ENCODE measurements at places on chromosomes 2 and 18.

DNA sequence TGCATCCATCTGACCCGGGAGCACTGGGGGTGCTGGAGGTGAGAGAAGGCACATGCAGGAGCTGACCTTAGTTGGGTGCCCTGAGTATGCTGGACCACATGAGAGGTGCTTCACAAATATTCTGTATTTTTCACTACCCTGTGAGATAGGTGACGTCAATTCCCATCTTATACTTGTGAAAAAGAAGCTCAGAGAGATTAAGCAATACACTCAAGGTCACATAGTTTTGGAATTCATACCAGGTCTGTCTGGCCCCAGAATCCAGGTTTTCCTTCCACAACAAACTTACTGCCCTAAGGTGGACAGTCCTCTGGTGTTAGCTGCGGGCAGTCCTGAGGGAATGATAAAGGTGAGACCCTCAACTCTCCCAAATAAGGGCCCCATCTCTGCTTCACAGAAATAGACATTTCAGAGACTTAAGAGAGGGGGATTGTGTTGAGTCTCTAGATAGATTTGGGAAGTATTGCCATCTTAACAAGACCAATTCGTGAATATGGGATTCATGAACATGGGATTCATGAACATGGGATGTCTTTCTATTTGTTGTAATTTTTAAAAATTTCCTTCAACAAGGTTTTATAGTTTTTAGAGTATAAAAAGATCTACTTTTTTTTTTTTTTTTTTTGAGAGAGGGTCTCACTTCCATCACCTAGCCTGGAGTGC lies 64.0 kb upstream of the SMAD7 start:
- DNase-seq: no peak

- no peak for DNase-seq
These were observed 128.1 kb upstream of the MYCN start for GRCh38 chr2:15812187-15812780.

- no peak for DNase-seq
These were observed 220.2 kb downstream of the SRBD1 start for GRCh38 chr2:45390861-45391260.

DNA sequence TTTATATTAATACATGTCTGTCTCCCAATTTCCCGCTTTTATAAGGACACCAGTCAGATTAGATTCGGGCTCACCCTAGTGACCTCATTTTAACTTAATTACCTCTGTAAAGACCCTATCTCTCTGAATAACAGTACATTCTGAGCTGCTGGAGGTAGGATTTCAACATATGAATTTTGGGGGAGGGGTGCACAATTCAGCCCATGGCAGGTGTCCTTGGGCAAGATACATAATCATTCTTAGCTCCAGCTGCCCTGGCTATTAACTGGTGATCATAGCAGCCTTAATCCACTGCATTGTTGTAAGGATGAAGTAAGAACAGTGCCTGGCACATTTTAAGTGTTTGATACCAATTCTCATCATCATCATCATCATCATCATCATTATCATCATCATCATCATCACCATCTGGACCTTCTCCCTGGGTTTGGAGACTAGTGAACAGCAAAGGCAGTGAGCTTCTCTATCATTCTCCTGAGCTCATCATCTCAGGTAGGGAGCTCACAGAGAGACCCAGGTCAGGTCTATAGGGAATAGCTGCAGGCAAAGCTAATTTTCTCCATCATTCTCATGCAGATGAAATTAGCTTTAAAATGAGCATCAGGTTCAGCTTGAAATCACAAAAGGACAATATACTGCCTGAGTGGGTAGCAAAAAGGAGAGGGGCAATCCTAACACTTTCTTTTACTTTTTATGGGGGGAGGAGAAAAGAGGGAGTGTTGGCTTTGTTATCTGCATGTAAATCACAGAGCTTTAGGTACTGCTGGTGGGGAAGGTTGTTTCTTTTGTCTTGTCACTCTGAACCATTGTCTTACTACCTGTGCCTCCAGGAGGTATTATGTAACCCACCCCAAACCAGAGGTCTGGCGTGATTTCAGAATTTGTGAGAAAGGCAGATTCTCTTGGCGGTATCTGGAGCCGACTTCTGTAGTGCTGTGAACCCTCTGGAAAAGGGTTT lies 125.5 kb upstream of the SPRED2 start:
- DNase-seq: no peak

GRCh38 chr2:215910180-215910579 lies 103.2 kb downstream of the MREG start:
- no peak for DNase-seq

DNA sequence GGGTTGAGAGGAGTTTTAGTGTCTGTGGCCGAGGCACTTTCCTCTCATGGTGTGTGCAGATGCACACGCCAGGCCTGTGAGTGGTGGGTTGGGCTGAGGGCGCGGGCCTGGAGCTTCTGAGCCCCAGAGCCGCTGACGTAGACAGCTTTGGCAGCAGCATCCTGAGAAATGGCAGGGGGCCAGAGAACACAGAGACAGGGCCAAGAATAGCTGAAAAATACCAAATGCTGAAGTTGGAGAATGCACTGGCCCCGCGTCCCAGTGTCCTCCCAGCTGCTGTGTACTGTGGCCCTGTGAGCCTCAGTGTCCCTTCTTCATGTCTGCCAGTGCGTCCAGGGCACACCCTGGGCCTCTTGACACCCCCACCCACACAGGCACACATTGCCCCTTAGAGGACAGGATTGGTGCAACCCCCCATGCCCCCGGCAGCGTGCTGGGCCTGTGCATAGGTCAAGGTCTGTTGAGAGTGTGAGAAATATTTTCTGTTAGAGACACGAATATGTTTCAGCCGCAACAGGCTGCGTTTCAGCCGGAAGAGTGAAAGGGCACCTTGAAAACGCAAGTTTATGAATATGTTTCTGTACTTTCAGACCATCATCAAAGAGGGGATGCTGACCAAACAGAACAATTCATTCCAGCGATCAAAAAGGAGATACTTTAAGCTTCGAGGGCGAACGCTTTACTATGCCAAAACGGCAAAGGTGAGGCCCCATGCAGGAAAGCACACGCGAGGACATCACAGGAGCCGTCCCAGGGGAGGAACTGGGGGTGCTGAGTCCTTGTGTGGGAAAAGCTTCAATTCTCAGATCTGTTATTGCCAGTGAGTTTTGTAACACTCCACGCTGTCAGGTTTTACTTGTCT lies 33.6 kb downstream of the DGKD start:
- DNase-seq: no peak

GRCh38 chr2:147390475-147390874 lies 454.4 kb upstream of the ACVR2A start:
- no peak for DNase-seq

DNA sequence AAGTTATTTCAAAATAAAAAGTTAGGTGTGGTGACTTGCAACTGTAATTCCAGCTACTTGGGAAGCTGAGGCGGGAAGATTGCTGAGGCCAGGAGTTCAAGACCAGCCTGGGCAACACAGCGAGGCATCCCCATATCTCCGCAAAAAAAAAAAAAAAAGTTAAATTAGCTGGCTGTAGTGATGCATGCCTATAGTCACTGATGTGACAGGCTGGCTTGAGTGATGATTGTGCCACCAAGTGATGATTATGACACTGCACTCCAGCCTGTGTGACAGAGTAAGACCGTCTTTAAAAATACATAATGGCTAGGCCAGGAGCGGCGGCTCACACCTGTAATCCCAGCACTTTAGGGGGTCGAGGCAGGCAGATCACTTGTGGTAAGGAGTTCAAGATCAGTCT lies 11.5 kb downstream of the SMPD4 start:
- no peak for DNase-seq

DNA sequence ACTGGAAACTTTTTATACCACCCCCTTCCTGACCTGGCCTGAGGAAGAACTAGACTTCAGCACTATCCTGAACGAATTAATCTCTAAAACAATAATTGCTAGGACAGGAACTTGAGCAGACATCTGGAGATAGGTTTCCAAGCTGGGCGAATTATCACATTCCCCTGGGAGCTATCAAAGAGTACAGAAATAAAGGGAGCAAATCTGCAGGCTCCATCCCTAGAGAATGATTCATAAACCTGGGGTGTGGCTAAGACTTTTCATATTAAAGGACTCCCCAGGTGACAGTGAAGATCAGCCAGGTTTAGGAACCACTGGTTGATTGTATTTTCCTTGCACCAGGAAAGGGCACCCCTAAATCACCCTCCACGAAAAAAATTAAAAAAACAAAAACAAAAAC lies 105.6 kb upstream of the NOL4 start:
- DNase-seq: no peak

DNA sequence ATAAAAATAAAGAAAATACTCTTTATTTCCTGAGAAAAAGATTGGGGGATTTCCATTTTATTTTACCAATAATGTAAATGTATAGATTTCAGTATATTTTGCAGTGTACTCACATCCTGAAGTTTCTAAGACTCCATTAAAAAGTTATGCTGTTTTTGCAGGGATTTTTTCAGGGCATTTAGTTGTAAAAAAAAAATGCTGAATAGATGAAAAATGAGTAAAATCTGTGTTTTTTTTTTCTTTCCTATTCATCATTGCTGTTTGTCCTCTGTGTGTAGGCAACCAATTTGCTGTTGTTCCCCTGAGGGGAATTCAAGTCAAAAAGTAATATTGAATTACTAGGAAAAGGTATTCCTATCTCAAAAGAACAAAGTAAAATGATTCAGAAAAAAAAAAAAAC lies 66.3 kb downstream of the MEIS1 start:
- no peak for DNase-seq

DNA sequence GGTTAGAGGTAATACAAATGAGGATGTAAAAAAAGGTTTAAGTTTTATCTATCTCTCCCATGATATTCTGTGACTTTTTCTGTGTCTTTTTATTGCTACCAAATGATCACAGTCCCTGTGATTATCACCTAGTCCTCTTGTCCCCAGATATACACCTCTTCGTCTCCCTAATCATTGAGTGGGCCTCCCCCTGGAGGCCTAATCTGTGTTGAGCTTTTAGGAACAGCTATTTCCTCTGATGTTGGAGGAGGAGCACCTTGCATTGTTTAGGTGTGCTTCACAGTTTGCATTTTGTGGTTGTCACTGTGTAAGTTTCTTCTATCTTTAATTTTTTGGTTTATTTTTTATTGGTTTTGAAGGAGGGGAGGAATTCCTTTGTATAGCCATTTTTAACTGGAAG lies 33.3 kb downstream of the CCDC85A start:
- no peak for DNase-seq

GRCh38 chr2:41933585-41934320 lies 114.1 kb upstream of the PKDCC start:
- DNase-seq: no peak

- no peak for DNase-seq
These were observed 78.3 kb downstream of the HDAC4 start for GRCh38 chr2:239322416-239323086.

DNA sequence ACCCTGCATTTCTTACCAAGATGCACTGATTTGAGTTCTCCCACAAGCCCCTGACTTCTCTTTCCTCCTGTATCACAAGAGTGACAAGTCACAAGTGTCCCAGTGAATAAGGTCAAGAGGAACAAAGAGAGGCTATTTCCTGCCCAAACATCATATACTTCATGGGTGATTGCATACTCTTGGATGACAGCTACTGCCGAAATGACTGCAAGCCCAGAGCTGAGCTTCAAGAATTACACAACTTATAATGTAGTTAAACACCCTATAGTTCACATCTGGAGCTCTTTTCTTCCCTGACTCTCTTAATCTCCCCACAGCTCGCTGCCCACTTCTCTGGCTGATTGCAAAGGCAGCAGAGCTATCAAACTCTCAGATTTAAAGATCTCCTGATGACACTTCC lies 289.7 kb upstream of the PARD3B start:
- no peak for DNase-seq

- DNase-seq: no peak
These were observed 135.1 kb downstream of the ACTR3 start for GRCh38 chr2:114025030-114025429.

- DNase-seq: no peak
These were observed 24.0 kb downstream of the LYPD6B start for GRCh38 chr2:149062531-149062930.

DNA sequence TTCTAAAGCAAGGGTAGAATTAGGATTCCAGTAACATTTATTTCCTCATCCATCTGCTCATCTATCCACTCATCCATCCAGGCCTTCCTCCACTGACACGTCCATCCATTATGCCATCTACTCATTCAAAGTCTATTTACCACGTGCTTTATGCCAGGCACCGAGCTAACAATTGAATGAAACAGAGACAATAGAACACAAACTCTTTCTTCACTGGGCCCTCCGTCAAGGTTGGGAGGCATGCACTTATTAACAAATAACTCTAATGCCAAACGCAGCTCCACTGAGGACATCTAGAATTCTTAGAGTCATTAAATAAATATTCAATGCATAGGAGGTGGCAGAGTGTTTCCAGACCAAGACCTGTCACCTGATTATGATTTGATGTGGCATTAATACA lies 262.7 kb downstream of the CYRIA start:
- no peak for DNase-seq

- DNase-seq: no peak
These were observed 63.6 kb downstream of the CERS6 start for GRCh38 chr2:168519534-168520308.

- DNase-seq: no peak
These were observed 56.9 kb downstream of the RRM2 start for GRCh38 chr2:10179422-10179821.

DNA sequence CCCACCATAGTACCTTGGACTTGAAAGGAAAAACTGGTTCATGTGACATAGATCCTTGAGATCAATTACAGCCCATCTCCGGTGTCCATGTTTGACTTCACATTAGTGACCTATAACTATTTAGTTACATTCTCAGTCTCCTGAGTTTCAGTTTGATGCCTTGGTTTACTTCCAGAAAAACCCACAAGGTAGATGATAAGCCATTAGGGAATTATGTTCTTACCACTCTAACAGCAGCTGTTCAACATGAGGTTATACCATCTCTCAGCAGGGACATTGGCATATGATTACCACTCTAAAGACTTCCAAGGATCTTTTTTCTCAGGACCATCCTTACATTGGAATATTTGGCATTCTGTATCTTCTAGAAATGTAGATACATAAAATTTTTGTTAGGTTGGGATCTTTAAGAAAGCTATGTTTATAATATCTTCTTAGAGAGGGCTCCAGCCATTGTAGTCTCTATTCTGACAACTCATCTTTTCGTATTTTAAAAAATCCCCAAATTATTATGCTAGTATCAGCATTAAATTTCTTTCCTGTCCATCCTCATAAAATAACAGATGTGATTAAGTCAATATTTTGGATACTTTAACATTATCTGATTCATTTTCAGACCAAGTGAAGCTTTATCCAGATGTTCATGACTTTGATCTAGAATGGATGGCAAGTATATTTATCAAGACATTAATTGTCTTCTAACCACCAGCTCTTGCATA lies 258.9 kb downstream of the RDH14 start:
- no peak for DNase-seq

DNA sequence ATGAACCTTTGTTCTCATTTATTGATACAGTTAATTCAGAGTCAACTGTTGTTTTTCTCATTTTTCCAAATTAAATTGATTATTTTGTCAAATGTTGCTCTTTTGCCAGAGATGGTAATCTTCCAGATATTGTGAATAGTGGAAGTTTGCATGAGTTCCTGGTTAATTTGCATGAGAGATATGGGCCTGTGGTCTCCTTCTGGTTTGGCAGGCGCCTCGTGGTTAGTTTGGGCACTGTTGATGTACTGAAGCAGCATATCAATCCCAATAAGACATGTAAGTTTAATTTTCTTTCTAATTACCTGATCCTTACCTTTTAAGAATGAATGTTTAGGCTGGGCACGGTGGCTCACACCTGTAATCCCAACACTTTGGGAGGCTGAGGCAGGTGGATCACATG lies 7.8 kb downstream of the CYP20A1 start:
- no peak for DNase-seq

- DNase-seq: no peak
These were observed 36.7 kb downstream of the DNMT3A start for GRCh38 chr2:25304826-25305596.

Measured in T-helper 22 cell (primary cell).